ENCODE measurements at places on chromosomes 3 and 15.

GRCh38 chr3:45642731-45643152, 46.5 kb upstream of the SACM1L start:
- DNase-seq = no peak

DNA sequence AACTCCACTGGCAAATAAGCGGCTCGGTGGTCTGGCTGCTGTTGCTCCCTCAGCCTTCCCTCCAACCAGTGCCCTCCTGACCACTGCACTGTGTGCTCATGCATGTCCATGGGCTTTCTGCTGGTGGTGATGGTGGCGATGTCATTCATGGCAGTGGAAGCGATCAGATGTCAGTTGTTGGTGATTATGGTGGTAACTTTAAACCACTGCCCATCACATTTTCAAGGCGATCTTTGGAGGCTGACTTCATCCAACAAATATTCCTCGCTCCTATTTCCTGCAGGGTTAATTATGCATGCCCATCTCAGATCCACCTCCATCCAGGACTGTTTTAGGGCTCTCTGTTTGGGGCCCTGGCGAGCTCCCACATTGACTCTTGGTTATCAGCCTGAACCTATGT, 13.4 kb upstream of the HCN4 start:
- DNase-seq = no peak

DNA sequence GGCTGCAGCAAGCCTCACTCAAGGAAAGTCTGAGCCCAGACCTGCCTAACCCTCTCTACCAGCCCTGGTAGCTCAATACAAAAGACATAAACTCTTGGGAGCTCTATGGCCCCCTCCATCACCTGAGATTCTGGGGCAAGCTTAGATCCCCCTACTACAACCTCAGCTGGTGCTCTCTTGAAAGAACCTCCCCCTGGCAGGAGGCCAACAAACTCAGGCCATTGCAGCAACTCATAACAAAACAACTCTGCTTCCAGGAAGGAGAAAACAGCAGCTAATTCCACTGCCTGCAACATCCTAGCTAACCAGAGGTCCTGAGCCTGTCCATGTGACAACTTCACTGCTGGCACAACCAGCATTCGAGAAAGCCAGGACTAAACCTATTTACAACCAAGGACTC, 169.2 kb downstream of the ROBO1 start:
- peak; percentile 12 for DNase-seq

- no peak for DNase-seq
Measured at GRCh38 chr3:138691351-138691750, 82.8 kb downstream of the FAIM start.

DNA sequence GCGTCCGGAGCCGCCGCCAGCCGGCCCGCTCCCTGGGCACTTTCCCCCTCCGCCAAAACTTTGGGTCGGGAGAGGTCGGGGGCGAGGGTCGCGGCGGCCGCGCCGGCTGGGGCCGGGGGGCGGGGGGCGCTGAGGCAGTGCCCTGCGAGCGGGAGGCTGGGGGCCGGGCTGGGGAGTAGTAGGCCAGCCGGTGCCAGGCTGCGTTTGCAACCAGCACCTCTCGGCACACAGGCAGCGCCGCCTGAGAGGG, 452 bp downstream of the BBX start:
- DNase-seq = no peak

DNA sequence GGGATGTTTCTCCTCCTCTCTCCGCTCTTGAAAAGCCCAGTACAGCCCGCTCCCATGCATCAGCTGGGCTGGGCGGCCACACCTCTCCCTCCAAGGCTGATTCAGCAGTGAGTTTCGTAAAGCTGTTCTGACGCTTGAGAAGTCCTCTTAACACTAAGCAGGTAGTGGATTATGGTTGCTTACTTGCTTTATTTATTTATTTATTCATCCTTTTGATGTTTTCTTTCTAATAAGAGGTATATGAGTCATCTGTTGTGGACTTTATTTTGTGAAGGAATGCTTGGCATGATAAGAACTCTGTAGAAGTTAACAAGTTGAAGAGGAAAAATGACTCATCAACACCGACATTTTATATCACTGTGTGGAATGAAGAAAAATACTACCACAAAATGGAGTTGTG, 285.0 kb downstream of the SQOR start:
- no peak for DNase-seq

GRCh38 chr15:68201879-68202261, 3.3 kb downstream of the CALML4 start:
- no peak for DNase-seq
